ENCODE measurements at places on chromosomes 13 and 19.

DNA sequence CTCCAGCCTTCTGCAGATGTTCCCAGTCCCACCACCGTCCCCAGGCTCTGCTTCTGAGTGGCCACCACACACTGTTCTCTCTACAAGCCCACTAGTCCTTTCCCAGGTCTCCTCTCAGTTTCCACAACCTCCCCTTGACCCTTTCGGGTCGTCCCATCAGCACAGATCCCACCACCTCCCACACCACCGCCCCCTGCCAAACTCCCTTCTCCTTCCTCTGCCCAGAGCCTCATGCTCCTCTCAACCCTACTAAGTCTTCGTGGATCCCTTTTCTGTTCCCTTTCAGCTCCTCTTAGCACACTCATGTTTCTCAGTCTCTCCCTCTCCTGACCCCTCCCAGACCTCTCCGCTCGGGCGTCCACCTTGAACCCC, 1.9 kb downstream of the NAPA start:
- no peak for DNase-seq

GRCh38 chr13:24340608-24340955, 31.2 kb downstream of the C1QTNF9 start:
- no peak for DNase-seq

GRCh38 chr19:41888926-41889325, 5.9 kb downstream of the ARHGEF1 start:
- no peak for DNase-seq

DNA sequence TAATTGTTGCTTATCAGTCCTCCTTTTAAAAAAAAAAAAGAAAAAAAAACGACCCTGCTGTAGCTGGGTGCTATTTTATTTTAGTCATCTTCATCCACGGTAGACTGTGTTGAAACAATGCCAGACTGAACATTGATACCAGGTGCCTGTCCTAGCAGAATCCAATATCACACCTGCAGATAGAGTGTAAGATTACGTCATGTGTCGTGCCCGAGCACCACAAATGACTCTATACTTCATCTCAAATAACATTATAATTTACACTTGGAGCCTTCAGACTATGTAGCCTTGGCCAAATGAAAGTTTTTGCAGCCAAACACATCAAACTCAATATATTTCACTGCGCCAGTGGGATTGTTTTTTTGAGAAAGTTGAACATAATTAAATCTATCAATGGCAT, 410.6 kb downstream of the FGF9 start:
- no peak for DNase-seq

- peak; percentile 40 for DNase-seq
Observed at GRCh38 chr13:110509971-110510786, 51.3 kb downstream of the RAB20 start.

- no peak for DNase-seq
Observed at GRCh38 chr19:14085309-14085995, at the start of gene C19orf67. TSS of gene C19orf67 (minus strand) at chr19:14085783. CDS start at chr19:14085627, 156 bp downstream.

DNA sequence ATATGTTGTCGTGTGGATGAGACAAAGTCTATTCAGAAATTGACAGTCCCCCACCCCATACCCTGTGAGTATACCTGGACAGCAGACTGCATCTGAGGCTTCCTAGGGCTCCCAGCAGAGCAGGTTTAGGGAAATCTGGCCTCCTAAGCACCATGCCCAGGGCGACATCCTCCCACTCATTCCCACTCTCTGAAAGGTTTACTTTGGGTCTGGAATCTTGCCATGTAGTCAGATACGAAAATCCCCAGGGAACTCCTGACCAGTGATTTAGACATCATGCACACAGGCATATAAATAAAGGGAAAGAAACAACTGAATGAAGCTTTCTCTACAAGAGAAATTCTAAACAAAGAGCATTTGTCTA, 717 bp upstream of the NALCN start:
- DNase-seq = no peak

- DNase-seq = peak; percentile 81
Observed at GRCh38 chr19:47310819-47311218, 1.2 kb downstream of the C5AR1 start.

GRCh38 chr13:111046590-111047141, 68.4 kb upstream of the ARHGEF7 start:
- DNase-seq = peak; percentile 95

- no peak for DNase-seq
Observed at GRCh38 chr13:38767506-38768265, 80.8 kb downstream of the FREM2 start.

DNA sequence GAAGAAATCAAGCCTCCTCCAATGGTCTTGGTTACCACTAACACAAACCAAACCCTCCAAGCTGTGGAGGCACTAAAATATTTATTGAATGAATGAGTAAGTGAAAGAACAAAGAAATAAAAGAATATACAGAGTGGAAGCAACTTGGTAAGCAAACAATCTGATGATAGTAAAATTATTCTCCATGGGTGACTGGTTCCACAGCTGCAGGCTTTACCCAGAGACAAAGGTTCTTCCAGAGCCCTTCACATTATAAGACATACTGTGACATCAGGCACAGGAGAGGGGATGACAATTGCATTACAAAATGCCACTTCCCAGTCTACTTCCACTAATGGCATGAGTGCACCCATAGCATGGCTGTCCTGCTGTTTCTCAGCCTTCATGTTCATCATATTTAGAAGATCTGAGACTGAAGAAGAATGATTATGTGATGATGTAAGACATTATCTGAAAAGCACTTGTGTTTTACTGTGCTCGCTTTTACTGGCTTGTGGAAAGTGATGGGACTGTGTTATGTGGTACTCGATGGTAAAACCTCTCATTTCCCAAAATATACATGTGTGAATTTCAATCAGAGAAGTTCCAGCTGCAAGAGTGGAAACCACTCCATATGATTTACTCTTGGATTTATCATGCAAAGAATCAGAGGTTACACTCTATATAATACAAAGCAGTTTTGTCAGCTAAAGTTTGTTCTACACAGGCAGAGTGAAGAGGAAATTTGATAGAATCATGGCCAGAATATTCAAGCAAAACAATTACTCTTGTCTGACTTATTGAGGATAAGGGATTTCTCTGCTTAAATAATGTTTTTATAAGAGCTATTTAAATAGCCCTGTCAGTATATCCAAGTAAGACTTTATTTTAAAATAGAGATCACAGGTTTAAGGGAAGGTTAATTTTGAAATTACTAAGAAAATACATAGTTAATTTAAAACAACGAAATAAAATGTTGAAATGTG, 220.2 kb upstream of the NBEA start:
- no peak for DNase-seq

DNA sequence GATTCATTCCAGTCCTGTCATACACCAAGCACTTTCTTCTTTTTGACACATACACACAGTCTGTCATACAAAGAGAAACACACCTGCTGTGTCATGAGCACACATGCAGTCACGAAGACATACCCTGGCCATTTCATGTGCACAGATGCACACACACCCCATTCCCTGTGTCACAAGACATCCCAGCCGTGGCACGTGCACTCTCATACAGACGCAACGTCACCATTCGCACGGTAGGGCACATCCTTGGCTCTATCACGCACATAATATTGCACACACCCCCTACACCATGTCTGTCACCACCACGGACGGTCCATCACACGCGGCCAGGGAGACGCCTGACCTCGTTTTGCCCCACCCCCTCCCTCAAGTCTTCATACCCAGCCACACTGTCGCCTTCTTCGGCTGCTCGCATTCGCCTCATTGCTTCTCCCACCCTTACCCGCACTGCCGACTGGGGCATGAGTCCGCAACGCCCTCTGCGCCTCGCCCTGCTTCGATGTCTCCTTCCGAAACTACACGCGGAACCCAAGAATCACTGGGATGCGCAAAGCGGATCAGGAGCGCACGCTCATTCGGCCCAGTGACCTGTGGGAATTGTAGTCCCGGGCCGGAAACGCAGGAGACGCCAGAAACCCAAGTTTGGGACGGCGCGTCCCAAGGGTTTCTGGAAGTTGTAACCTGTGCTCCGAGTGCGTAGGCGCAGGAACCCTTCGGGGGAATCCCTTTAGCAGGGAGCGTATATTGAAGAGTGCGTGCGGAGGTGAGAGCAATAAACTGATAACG, 6.8 kb upstream of the ZNF283 start:
- peak; percentile 25 for DNase-seq

DNA sequence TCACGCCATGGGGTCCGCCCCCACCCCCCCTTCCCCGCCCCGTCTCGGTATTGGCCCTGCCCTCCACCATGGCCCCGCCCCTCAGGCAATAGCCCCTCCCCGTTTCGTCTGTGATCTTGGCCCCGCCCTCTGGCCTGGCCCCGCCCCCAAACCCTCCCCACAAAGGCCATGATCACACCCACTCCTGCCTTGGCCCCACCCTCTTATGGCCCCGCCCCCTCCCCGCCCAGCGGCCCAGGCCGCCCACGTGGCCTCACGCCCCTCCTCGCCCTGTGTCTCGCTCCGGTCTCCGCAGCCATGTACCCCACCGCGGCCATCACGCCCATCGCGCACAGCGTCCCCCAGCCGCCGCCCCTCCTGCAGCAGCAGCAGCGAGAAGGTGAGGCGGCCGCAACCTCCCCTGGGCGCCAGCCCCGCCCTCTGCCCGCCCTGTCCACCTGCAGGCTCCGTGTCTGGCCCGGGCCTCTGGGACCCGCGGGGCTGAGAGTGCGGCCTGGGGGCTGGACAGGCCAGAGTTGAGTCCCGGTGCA, 61.3 kb downstream of the CELF5 start:
- no peak for DNase-seq

DNA sequence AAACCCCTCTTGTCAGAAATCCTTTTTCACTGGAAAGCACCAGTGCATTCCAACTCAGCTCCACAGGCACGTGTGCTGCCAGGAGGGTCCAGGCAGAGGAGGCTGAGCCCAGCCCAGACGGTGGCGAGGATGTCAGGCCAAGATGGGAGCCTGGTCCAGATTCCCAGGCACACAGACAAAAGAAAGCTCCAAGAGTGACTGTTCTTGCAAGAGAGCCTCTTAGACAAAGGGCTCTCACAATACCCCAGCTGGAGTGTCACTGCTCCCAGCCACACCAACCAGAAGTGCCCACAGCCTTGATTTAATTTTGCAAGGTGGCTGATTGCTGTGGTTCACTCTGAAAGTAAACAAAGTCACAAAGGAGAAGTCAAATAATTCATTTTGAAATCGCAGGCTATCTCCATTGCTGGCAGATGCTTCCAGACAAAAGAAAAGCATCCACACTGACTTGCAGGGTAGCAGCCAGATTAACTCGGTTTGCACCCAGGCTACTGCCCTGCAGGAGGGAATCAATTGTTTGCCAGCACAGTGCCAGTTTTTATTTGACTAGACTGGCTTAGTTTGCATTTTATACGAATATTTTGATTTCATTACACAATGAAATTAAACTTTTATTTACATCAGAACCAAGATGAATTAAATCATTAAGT, 95.1 kb downstream of the RAB20 start:
- no peak for DNase-seq

DNA sequence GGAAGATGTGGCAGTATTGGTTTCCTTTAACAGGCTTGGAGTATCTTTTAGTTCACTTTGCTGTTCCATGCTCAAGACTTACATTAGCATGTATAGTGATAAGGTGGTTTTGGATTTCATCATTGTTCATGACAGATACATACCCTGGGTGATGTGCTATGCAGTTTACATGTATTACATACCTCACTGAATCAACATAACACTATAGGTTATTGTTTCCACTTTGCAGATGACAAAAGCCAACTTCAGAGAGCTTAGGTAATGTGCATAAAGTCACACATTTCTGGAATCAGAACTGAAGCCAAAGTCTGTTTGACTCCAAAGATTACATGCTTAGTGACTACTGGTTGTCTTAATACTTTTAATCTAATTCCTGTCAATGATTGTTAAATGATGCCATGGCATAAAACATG, 7.1 kb downstream of the COMMD6 start:
- DNase-seq = no peak

GRCh38 chr19:33906578-33907335, 110.1 kb downstream of the KCTD15 start:
- no peak for DNase-seq

GRCh38 chr19:51514866-51515481, 13.4 kb upstream of the SIGLEC12 start:
- DNase-seq = peak; percentile 56
